WERI-Rb-1 (cell line): ENCODE measurements at places on chromosomes 2 and 18.

- no peak for DNase-seq
These were observed 369.7 kb downstream of the INSIG2 start for GRCh38 chr2:118457951-118458350.

- DNase-seq: no peak
These were observed 21.9 kb downstream of the ANTXR1 start for GRCh38 chr2:69034845-69035244.

- DNase-seq: no peak
These were observed 10.2 kb downstream of the GBX2 start for GRCh38 chr2:236157815-236158498.

- no peak for DNase-seq
These were observed 60.1 kb downstream of the KCNF1 start for GRCh38 chr2:10971888-10972260.

GRCh38 chr2:43027097-43027873 is 199.1 kb downstream of the ZFP36L2 start:
- no peak for DNase-seq

- DNase-seq: no peak
These were observed 322.2 kb upstream of the HS6ST1 start for GRCh38 chr2:128640845-128641360.

- DNase-seq: no peak
These were observed 11.2 kb downstream of the CASP10 start for GRCh38 chr2:201194097-201194496.

- DNase-seq: no peak
These were observed 5.0 kb downstream of the NDUFS1 start for GRCh38 chr2:206154197-206154596.

GRCh38 chr18:71902482-71902881 is 641.7 kb downstream of the CBLN2 start:
- DNase-seq: no peak

GRCh38 chr2:192571636-192572035 is 376.9 kb upstream of the TMEFF2 start:
- DNase-seq: no peak
